GF-D8 (cell line): ENCODE measurements at places on chromosomes 16 and 17.

- no peak for DNase-seq
These were observed 7.1 kb upstream of the BAIAP2 start for GRCh38 chr17:81027591-81028505.

- DNase-seq: no peak
These were observed 19.9 kb upstream of the JPH3 start for GRCh38 chr16:87582216-87582965.

- no peak for DNase-seq
These were observed 309.4 kb downstream of the SEC14L1 start for GRCh38 chr17:77449908-77450741.

GRCh38 chr17:82377924-82378740 lies 6.6 kb downstream of the UTS2R start:
- no peak for DNase-seq

DNA sequence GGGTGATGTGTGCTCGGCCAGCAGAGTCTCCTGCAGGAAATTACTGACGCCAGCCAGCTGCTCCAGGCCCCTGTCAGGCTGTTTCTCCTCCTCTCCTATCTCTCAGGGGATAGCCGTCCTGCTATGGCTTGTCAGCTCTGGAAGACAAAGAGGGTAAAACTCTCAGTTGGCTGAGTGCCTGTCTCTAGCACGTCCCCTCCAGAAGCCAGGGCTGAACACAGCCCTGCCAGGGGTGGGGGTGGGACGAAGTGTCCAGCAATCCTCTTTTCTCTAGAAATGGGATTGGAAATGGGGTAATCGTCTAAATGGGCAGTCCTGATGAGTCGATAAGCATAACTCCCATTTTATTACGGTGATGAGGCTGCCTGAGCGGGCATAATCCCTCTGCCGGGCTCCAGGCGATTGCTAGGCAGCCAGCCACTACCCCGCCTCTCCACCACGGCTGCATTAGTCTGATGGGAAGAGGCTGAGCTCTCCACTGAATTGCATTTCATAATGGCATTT lies 89.1 kb upstream of the GNAO1 start:
- no peak for DNase-seq

DNA sequence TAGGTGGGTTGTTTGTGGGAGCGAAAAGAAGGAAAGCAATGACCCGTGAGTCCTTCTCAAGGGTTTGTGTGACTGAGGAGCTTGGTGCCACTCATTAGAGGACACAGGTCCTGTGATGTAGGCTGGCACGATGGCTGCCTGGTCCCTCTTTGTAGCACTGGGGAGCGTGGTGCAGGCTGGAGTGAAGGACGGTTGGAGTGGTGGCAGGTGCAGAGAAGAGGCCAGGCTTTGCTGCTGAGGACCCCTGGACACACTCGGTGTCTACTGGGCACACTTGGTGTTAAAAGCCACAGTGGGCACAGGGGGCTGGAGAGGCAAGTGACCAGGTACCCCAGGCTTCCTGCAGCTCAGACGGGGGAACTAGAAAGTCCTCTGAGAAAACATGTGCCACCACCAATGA lies 106.0 kb downstream of the NTN1 start:
- no peak for DNase-seq

GRCh38 chr17:10605221-10605783 lies 51.8 kb downstream of the MYH3 start:
- DNase-seq: no peak

- DNase-seq: no peak
These were observed 100.2 kb upstream of the SDK2 start for GRCh38 chr17:73744411-73744810.

GRCh38 chr16:68704232-68704867 lies 32.7 kb upstream of the CDH1 start:
- no peak for DNase-seq
